ENCODE measurements at places on chromosomes 5 and 9.

- DNase-seq, result no peak
Observed at GRCh38 chr9:78325343-78325742, 28.4 kb downstream of the PSAT1 start.

GRCh38 chr5:103101079-103101750 is 18.7 kb downstream of the GIN1 start:
- no peak for DNase-seq

GRCh38 chr5:132387640-132388117 is 18.2 kb downstream of the SLC22A5 start:
- peak; percentile 54 for DNase-seq

DNA sequence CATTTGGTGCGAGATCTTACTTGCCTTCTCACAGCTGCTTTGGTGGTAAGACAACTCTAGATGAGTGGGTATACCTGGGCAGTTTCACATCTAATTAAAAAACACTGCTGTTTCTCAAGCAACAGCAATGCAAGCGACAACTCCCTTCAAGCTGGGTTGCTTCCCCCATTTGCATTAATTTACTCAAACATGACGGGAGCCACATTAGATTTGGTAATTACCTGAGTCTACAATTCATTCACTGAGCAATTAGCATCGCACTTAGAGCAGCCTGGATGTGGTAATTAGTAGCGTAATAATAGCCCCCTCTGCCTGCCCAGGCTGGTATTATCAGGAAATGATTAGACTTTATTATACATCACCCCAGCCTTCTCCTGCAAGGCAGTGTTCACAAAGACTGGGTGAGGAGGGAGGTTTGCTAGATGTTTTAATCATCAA is 73.4 kb downstream of the FBXO38 start:
- no peak for DNase-seq

DNA sequence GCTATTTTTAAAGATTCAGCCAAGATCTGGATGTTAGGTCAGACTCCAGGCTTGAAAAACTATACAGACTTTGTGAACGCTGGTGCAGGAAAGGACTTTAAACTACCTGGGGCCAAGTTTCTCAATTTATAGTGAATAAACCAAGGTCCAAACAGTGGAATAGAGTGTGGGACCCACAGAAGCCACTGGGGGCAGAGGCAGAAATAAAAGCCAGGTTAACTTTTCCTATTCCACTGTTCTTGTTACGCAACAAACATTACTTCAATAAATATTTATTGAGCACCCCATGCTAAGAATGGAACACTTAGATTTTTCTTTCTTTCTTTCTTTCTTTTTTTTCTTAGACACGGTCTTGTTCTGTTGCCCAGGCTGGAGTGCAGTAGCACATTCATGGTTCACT is 11.0 kb upstream of the HAVCR1 start:
- no peak for DNase-seq

DNA sequence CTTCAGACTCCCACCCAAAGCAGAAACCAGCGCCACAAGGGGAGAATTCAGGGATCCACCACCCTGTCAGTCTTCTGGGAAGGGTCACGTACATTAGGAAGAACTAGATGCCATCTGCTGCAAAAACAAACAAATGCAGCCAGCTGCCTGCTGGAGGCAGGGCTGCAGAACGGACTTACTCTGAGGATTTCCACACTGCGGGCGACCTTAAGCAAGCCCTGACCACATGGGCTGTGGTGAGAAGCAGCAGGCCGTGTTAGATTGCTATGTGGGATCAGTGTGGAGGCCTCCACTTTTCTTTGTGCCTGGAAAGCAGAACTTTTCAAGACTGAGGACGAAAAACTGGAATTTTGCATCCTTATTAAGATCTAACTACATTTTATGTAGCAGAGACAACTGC is 13.4 kb upstream of the LTC4S start:
- no peak for DNase-seq

DNA sequence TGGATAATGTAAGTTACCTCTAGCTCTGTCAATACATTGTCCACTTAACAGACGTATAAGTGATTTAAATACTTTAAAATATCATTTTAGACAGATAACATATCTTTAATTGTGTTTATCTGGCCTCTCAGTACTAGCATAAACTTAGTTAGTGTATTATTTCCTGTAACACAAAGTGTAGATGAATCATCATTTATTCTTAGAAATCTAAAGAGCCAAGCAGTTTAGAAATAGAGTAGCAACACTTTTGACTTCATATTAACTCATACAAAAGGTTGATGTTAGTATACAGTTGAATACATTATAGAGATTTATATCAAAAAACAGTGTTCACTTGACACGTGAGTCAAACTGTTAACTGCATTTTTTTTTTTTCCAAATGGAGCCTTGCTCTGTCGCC is 18.0 kb downstream of the NCBP1 start:
- no peak for DNase-seq
